ENCODE measurements at places on chromosomes 1 and 21.
A peak's percentile ranks its signal among the peaks of the same experiment; 100 is the strongest.

DNA sequence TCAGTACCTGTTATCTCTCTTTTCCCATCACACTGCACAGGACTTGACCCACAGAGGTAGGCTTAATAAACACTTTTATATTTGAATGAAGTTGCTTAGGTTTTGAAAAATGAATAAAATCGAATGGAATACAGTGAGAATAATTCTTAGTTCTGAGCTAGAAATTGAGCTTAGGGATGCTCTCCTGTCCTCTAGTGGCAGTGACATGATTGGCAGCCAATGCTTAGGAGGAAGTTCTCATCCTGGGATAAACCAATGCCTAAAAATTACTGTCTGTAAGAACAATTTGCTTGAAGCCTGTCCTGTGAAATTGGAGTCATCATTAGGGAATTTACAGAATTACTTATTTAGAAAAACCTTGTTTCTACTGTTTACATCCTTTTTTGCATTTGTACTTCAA, 21.3 kb upstream of the CYP4X1 start:
- DNase-seq = no peak

DNA sequence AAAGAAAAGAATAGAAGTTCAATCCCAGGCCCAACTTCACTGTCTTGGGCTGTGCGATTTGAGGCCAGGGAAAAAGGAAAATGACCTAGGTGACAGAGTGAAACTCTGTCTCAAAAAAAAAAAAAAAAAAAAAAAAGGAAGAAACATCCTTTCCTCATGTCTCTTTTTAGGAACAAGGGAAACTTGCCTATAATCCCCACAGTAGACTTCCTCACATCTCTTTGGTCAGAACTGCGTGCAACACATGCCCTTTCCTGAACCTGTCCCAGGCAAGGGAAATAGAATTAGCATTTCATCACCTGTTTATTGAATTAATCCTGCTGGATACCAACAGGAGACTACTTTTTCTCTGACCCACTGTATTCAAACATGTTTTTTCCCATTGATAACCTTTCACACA, 2.3 kb downstream of the DCST1 start:
- no peak for DNase-seq

- DNase-seq = no peak
Measured at GRCh38 chr1:90127288-90127953, 132.5 kb downstream of the ZNF326 start.

DNA sequence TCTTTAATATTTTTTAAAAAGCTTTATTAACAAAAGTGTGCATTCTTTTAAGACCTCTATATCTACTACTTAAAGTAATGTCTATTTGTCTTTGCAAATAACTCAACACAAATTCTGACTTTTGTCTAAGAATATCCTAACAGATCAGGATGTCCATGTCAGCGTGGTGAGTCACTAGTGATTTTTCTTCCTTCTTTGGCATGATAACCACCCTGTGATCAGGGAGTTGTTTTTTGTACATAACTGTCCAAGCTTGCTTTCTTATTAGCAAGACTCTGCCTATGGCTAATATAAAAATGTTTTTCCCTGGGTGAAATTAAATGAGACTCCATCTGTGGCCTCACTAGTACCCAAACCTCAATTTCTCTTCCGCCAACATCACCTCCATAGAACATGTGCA, 688.9 kb upstream of the ADGRL2 start:
- DNase-seq = no peak

DNA sequence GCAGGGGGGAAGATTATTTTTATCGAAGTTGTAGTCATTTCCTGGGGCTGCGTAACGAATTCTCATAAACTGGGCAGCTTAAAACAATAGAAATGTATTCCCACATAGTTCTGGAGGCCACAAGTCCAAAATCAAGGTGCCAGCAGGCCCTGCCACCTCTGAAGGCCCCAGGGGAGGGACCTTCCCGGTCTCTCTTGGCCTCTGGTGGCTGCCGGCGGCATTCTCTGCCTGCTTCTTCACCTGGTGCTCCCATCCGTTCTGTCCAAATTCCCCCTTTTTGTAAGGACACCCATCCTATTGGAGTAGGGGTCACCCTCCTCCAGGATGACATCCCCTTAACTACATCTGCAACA, 92.8 kb downstream of the PDE9A start:
- no peak for DNase-seq

DNA sequence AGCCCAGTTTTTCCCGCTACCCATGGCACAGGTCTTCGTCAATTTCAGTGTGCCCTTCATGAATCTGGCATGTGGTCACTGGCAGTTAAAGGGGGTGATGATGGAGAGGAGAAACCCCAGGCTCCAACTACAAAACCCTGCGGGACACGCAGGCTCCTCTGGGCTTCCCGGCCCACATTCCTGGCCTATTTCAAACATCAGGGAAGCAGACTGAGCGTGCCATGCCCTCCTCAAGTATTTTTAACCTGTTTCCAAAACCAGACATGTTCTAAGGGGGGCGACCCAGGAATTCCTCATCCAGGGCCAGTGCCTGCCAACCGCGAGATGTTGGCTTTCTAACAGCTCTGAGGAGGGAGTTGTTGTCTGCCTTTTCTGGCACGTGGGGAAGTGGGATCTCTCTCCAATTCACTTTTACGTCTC, 85.1 kb downstream of the CAPZB start:
- DNase-seq = no peak

DNA sequence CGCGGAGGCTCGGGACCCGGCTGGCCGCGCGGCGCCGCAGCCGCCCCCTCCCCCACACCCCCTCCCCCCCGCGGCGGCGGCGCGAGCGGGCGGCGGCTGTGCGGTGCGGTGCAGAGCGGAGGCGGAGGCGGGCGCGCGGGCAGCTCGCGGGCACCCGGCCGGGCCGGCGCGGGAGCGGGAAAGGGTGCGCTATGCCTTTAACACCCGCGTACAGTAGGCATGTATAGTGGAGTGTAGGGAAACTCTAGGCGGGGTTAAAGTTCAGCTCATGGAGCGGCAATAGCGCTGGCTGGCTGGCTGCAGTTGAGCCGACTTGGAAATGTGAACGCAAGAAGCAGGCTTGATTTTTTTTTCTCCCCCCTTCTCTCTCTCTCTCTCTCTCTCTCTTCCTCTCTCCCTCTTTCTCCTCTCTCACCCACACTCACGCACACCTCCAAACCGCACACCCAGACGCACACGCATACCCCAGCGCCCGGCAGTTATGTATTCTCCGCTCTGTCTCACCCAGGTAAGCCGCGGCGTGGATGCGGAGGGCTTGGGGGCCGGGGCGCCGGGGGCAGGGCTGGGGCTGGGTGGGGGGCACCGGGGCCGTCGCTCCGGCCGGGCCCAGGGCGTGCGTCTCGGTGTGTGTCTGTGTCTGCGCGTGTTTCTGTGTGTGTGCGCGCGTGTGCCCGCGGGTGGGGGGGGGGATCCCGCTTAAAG, at the start of gene NFIA:
TSS of gene NFIA (plus strand) at position 251 of the 702 bp plus-strand sequence.
- peak; percentile 42 for DNase-seq

GRCh38 chr1:153262070-153262366, 2.5 kb downstream of the LORICRIN start:
- DNase-seq = no peak

- DNase-seq = no peak
Measured at GRCh38 chr21:32377991-32378390, 14.8 kb downstream of the URB1 start.

DNA sequence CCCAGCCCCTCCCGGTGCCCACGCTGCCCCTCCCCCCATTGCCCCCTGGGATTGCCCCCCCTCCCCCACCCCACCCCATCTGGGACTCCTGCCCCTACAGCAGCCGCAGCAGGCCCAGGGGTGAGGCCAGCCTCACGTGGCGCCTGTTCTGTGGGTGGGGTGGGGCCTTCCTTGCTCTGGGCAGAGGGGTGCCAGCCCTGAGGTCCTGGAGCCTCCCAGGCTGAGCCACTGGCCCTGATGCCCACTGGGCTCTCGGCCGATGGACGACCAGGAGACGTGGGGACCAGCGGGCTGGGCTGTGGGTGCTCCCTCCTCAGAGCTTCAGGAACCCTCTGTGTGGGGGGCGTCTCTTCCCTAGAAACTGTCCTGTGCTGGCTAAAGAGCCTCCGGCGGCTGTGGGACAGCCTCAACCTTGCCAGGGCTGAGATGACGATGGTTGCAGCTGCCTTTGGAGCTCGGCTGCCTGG, 5.8 kb upstream of the C1orf159 start:
- no peak for DNase-seq

- no peak for DNase-seq
Measured at GRCh38 chr1:1438531-1439381, 3.3 kb downstream of the VWA1 start.

DNA sequence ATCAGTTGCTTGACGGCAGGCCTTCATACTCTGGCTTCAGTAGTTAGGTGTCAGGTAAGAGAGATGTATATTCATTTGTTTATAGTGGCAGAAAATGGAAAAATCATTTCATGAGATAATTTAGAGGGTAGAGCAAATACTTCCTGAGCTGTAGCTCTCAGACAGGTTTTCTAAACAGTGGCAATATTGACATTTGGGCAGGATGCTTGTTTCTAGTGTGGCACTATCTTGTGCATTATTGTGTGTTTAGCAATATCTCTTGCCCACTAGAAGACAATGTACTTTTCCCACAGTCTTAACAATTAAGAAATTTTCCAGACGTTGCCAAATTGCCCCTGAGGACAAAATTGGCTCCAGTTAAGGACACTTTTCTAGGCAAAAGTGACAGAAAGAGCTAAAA, 1143.1 kb downstream of the PLA2G4A start:
- DNase-seq = no peak

- DNase-seq = no peak
Measured at GRCh38 chr21:42429021-42429420, 25.3 kb downstream of the UBASH3A start.

- no peak for DNase-seq
Measured at GRCh38 chr1:116243333-116244054, 129.6 kb upstream of the ATP1A1 start.

DNA sequence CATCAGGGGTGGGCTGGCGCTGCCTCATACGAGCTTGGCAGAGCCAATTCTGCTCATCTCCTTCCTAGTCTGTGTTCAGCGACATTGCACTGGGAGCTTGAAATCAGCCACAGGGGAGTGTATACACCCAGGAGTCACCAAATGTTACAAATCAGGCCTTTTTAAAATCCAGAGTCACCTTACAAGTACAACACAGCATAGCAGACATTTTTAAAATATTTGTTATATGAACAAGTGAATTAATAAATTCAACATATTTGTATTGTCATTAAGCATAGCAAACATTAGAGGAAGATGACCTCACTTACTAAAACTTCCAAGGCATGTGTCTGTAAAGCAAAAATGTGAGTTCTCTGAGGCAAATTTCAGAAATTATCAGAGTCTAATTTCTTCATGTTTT, 210.0 kb downstream of the HLX start:
- no peak for DNase-seq

- DNase-seq = no peak
Measured at GRCh38 chr1:164950541-164950986, 391.6 kb downstream of the PBX1 start.

- no peak for DNase-seq
Measured at GRCh38 chr1:47866601-47867437, 130.4 kb downstream of the TRABD2B start.

DNA sequence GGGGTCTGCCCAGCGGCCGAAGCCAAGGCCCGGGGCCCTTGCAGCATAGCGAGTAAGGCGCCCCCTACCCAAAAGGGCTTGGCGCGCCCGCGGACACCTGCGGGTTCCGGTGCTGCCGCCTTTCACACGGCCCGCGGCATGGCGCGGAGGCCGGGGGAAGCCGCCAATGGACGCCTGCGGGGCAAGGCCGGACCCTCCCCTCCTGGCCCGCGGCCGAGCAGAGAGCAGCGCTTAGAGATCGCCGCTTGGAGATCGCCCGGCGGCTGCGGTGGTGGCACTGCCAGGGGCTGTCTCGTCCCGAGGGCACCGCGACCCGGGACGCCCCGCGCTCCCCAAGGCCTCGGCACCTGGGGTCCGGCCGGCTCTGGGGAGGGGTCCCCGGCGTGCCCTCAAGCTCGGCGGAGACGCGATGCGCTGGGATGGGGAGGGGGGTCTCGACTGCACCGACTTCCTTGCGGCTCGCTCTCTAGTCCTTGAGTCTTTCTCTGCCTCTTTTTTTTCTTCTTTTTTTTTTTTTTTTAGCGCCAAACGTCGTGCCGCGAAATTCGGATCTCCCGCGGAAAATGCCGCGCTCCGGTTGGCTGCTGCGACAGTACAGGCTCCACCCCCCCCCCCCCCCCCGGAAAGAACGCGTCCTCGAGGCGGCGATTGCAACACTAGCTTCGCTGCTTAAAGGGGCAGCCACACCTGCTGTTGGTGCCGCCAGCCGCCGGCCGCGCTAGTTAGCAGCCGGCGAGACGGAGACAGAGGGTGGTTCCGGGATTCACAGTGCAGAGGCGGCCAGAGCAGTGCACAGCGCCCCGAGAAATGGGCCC, at the start of gene E2F2:
TSS of gene E2F2 (minus strand) at position 487 of the 815 bp plus-strand sequence. CDS start at position 47, 440 bp downstream.
- peak; percentile 88 for DNase-seq

DNA sequence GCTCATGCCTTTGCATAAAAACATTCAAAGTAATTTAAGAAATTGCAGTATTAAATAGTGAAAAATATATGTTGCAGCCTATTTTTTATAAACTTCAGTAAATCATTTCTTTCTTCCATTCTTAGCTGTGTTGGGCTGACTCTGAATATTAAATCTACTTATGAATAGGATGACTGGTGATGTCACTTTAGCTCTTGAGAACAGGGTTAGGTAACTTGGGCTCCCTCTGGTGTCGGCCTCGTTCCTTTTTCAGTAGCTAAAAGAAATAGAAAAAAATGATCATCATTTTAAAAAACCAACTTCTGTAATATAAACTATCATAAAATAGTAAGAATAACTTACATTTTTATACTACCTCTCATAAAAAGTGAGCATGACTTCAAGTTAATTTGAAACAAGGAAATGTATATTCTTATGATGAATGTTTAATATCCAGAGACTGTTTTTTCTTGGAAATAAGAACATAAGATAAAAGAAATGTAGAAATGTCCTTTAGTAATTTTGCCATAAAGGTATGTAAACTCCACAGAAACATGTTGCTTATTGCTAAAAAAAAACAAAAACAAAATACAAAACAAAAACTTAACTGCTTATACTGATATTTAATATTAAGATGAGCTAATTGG, 26.8 kb upstream of the NCAM2 start:
- DNase-seq = peak; percentile 78

GRCh38 chr1:39322431-39322830, 117.9 kb downstream of the MACF1 start:
- DNase-seq = no peak

DNA sequence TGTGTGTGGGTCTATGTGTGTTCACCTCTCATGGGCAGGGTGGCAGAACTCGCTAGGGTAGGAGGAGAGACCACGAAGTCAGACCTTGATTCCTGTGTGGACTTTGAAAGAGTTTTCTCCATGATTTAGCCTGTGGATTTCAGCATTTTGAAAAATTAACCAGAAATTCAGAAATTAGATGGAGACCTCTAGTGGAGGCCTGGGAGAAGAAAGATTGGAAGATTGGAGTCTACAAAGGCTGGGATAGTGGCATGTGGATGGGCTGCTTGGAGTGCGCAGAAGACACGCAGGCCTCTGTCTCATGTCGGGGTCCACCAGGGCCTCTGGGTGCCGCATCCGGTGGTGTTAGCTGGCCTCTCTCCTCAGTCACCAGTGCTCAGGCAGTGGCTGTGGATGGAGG, 18.9 kb upstream of the IGSF5 start:
- DNase-seq = no peak
